Smooth muscle cell of the pulmonary artery (primary cell): ENCODE measurements at places on chromosomes 12 and 14. TPM values are rescaled to one million over a fixed set of nuclear protein-coding genes. Genes with fewer than 3 reads are reported as not detected.

OR4L1 gene
- not detected in 2 replicates for total RNA-seq

PRIMA1 gene
- not detected in 2 replicates for total RNA-seq

RNF41 gene
- 154 and 182 TPM in 2 replicates for total RNA-seq

PITPNM2 gene
- total RNA-seq: 5.0 and 6.5 TPM in 2 replicates

KLHL33 gene
- 0.03 and 0.07 TPM in 2 replicates for total RNA-seq

ACOT4 gene
- total RNA-seq: 0.76 and 0.98 TPM in 2 replicates

TESPA1 gene
- not detected in 2 replicates for total RNA-seq
